ENCODE measurements at places on chromosomes 6 and 20. TPM values are rescaled to one million over a fixed set of nuclear protein-coding genes. Genes with fewer than 3 reads are reported as not detected.

MTFR2 gene
- 11.7 TPM for total RNA-seq

FHL5 gene
- total RNA-seq: not detected

NUP43 gene
- 48.7 TPM for total RNA-seq

IMPG1 gene
- total RNA-seq: not detected

DLL1 gene
- 1.7 TPM for total RNA-seq
